ENCODE measurements at places on chromosomes 7 and 10.

- no peak for DNase-seq
These were observed 7.9 kb downstream of the ENTPD7 start for GRCh38 chr10:99667108-99667751.

GRCh38 chr10:86861351-86861750, 96.1 kb downstream of the MMRN2 start:
- no peak for DNase-seq

- DNase-seq: peak; percentile 4
These were observed 129.7 kb downstream of the SAMD9 start for GRCh38 chr7:92988051-92988450.

DNA sequence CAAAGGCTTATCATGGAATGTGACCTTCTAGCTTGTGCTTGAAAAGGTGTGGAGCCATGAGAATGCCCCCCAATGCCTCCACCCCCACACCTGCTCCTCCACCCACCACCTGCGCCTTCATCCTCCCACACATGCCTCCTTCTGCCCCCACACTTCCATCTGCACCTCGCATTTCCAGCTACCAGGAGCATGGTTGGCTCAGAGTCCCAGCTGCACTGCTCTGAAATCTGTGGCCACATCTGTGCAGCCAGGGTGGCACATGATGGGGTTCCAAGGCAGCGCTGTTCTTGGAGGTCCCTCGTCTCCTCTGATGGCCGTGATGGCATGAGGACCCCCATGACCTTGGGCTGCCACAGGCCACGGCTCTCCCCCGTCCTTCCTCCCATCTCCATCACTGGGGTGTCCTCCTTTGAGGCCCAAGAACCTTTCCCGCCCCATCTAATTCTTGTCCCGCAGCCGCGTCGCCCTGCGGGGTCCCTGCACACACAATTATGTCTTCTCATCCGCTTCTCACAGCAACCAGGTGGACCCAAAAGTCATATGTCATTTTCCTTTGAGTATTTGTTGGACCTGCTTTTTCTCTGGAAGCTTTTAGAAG, 40.6 kb upstream of the CNPY1 start:
- no peak for DNase-seq

DNA sequence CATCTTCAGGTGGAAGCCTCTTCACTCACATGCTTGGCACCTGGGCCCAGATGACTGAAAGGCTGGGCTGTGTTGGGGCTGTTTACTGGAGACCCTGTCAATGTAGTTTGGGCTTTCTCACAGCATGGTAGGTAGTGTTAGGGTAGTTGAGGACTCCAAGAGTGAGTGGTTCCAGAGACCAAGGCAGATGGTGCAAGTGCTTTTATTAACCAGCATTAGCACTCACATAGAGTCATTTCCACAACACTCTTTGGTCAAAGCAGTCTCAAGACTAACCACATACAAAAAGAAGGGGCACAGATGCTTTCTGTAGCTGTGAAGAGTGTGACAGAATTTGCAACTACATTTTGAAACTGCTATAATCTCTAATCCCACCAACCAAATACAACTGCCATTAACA, 135.0 kb downstream of the RTKN2 start:
- no peak for DNase-seq

DNA sequence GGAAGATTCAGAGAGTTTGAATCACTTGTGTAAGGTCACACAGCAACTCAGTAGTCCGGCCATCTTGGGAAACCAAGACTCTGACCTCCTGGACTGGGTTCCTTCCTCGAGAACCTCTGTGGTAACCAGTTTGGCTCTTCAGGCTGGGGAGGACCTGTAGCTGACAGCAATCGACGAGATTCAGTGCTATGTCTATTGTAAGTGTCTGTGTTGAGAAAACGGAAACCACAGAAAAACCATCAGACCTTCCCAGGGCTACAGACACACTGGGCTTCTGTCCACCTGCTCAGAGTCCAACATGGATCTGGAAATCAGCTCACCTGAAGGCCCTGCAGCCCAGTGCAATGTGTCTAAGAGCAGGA, 403.7 kb downstream of the RPS24 start:
- no peak for DNase-seq

DNA sequence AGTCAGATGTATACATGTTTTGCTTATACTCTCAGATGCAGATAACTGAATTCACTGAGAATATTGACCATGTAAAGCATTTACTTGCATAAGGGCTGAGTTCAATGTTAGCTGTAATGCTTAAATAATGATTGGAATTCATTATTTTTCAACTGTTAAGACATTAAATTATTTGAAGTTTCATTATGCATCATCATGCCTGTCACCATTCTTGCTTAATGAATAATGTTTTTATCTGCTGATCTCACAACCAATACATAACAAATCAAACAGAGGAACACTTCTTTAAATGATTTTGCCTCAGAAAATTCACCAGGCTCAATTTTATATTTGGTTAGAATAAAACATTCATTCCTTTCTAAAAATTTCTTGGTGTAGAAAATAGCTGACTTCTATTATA, 233.4 kb downstream of the GPR37 start:
- no peak for DNase-seq

- no peak for DNase-seq
These were observed 271.7 kb downstream of the TCF7L2 start for GRCh38 chr10:113221756-113222168.

GRCh38 chr10:24344695-24345463, 135.9 kb downstream of the KIAA1217 start:
- DNase-seq: no peak

DNA sequence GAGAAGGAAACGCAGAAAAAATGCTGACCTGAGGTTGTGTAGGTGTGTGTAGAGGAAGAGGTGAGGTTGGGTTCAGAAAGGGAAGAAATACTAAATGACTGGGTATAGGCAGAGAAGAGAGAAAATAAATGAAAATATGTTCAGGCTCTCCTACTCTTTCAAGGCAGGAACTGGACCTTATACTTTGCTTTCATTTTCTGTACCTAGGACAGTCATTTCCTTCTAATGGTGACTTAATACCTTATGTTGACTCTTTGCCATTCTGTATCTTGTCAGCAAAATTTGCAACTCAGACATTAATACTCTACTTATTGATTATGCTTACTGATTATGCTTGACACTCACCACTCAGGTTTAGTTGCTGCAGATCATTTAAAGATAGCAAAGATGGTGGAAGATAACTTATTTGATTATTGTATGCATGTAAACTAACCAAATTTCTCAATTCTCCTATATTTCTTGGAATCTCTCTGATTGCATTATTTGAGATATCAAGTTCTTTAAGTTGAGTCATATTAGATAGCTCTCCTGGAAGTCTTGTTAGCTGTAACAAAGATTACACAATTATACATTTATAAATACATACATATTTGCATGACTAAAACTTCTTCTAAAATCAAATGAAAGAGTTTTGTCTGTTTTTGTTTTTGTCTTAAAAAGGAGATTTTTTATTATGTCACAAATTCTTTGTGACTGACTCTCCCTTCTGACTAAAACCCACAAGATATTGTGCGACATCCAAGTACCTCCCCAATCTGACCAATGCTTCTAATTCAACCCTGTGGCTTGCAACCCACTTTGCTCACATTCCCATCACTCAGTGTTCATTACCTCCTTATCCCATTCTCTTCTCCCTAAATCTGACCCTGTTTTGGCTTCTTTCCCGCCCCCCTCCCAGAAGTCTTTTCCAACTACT, 20.0 kb downstream of the LRRD1 start:
- no peak for DNase-seq

DNA sequence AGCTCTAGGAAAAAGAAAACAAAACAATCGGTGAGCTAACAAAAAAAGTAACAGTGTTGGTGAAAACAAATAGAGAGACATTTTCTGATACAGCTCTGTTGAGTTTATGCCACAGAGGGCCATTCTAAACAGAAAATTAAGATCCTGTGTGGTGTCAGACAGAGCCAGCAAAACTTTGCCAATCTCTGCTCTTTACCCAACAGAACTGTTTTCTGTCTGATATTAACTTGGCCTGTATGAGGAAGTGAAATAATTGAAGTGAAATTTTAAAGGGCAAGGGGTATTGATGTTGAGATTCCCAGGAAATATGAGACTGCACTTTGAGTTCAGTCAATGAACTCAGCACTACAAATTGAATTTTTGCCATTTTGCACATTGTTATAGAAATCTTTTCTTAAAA, 101.0 kb downstream of the AOAH start:
- no peak for DNase-seq

DNA sequence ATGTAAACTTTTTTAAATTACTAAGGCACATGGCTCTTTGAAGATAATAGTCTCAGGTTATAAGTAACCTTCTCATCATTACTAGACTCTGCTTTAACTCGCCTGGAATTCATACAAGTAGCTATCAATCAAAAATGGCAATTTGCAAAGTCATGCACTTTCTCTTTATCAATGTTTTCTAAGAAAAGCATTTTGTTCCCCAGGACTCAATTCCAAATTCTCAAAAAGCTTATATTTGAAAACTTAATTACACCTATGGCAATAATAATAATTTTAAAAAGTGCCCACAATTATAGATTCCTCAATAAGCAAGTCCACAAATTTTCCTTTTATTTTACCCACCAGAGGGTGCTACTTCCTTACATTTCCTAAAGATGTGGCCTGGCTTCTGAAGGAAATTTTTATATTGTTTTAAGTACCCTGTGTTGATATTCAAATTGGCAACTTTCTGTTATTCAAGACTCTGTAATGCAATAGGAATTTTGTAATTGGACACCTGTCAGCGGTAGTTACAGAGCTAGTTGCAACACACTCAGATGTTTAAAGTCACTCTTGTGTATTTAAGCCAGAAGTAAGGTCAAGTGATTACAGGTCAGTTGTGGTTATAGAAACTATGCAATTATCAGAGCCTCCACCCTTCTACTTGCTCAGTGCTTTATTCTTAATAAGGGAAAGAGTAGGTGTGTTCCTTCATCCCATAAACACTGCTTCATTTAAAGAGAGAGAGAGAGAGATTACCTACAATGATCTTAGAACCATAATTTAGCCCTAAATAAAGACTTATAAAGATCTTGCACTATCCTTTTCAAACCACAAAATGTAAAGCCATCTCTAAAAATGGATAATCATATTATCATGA, 47.1 kb upstream of the HYAL4 start:
- DNase-seq: peak; percentile 83

- DNase-seq: peak; percentile 93
These were observed 15.8 kb downstream of the TSPAN12 start for GRCh38 chr7:120842121-120842621.

DNA sequence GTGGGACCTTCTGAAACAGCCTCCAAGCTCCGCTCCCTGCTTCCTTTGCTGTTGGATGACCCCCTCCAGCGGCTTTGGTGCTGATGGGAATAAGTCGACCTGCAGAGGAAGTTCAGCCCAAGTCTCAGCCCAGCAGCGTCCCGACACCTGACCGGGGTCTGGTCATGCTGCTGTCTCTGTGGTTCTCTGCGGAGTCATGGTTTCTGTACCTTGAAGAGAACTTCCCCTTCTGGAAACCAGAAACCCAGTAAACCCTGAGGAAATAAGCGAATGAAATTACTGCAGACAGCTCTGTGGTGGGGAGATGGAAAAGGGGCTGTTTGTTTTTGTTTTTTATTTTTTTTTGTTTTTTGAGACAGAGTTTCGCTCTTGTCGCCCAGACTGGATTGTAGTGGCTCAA, 18.3 kb upstream of the ZNF12 start:
- DNase-seq: no peak

- DNase-seq: no peak
These were observed 11.6 kb upstream of the PALD1 start for GRCh38 chr10:70466951-70467350.

- DNase-seq: no peak
These were observed 69.2 kb upstream of the GRB10 start for GRCh38 chr7:50851891-50852290.

DNA sequence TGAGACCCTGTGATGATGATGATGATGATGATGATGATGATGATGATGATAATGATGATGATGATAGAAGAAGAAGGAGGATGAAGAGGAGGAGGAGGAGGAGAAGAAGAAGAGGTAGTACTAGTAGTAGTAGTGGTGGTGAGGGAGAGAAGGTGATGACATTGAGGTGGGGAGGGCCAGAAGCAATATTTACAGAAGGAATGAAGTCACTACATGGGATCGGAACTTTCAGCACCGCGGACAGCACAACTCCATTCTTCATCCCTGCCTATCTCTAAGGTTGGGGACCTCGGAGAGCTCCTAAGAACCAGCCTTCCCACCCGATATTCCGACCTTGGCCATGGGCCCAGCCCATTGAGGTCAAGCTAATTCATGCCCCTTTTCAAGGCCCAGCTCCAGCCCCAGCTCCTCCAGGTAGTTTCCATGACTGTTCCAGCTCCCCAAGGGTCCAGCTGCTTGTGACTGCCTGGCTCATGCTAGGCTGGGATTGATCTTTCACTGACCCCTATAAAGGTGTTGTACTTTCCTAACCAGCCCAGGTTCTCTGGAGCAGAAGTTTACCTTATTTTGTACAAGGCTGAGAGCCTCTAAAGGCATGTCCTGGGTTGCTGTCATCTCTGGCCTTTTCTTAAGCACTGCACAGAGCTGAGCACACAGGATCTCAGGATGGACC, 10.3 kb downstream of the CRHR2 start:
- no peak for DNase-seq

- no peak for DNase-seq
These were observed 395 bp downstream of the ZNF487 start for GRCh38 chr10:43437141-43437870.

DNA sequence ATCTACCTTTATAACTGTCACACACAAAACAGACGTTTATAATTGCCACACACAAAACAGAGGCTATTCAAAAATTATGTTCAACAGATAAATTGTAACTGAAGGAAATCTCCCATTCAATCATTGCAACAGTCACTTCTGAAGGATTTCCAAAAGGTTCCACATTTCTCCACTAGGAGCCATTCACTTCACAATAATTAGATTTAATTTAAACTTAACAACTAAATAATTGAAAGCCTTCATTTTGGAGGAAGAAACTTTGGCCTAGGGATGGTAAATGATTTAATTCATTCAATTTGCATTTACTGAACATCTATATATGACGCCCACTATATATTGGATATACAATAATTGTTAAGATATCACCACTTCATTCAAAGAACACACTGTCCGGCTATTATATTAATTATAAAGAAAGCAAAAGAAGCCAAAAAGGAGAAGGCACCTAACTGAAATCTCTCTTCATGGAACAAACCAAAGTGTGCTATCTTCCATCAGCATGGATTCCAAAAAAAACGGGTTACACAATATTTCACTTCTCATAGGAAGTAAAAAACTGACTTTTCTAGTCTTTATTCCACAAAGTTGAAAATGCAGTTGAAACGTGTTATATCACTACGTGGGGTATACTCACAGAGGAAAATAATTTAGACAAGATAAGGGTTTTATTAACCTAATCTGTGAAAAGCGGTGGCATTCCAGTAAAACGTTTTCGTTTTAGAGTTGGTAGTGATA, 1.7 kb downstream of the ATAD1 start:
- DNase-seq: no peak

Measured in NCI-H526 treated with DMSO at 0.1 percent for 48 hours (cell line).